ENCODE measurements at places on chromosomes 6 and 20.

DNA sequence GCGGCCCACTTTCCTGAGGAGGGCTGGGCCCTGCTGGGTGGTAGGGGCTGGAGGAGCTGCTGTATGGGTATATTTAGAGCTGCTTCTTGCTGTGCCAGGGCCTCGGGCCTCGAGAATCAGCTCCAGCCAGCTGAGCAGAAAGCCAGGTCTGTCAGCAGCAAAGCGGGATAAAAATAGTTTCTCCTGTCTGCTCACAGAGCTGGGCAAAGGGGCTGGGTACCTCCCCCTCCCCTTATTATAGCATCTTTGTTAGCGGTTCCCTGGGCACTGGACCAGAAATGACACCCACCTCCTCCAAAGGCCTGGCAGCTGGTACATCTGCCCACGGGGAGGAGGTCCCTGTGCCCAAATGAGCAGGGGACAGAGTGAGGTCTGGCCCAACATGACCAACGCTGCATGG, 6.0 kb downstream of the SCRT2 start:
- DNase-seq, result no peak

DNA sequence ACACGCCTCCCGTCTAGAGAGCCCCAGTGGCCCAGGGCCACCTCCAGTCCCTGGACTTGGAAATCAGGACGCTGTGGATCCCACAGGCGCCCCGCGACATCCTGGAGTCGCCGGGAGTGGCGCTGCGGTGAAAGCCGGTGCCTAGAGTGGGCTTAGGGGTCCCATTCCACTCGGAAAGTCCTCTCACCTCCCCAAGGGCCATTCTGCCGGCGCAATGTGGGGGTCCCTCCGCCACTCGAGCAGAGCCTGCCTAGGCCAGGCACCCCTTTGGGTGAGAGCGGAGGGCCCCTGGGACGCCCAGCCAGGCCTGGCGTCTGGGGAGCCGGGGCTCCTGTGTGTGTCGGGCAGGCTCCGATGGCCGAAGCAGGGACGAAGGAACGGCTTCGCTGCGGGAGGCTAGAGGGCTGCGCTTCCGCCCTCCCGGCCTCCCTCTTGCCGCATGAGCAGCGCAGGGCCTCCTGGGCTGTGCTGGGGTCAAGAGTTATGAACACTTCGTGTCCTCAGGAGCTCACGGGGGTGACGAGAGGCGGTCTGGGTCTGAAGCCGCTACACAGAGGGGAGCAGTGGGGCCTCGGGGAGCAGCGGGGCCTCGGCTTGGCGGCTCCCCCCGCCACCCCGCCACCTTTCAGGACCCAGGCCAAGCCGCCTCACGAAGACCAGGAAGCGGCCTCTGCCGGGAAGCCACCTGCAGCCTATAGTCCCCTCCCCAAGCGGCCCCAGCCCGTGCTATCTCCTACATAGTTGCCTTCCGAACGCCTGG, 13.6 kb downstream of the POU3F2 start:
- DNase-seq, result no peak

DNA sequence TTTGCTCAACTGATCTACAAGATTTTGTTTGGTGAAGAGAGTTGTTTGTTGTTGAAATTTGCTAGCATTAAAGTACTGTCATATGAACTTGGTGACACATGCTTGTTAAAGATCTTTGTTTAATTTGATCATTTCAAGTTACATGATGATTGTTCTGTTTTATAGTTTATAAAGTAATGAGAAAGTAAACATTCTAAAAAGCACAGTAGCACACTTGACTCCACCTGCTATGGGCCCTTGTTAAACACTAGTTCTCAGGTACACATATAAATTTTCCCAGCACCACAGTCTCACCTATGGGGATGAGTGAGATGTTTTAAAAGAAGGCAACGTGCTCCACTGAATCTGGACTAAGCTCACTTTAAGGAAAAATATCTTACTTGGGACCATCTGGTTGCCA, 14.1 kb downstream of the MCHR2 start:
- no peak for DNase-seq

DNA sequence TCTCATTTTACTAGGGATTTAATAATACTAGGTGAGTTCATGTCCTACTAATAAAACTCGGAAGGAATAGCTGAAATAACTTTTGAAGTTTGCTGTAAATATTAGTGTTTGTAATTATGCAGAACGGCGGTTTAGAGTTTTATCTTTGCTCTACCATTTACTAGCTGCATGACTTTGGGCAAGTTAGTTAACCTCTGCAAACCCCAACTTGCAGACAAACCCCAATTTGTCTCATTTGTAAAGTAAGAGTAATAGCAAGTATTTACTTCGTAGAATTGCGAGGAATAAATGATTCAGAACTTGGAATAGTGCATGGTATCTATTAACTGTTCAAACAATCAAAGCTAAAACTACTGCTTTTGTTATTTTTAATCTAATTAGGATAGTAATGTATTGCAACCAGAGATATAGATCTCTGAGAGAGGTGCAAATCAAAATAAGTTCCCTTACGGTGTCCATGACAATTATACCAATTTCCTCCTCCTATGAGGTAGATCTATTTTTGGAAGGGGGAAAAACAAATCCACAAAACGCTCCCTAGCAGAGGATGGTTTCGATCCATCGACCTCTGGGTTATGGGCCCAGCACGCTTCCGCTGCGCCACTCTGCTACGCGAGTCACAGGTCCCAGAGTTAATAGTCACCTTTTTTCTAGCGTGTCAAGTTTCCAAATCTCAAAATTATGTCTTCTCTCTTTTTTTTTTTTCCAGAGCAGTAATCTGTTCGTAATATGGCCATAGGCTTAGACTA, 35.1 kb upstream of the BTN3A2 start:
- peak; percentile 40 for DNase-seq

GRCh38 chr6:53382421-53382820, 33.7 kb upstream of the ELOVL5 start:
- no peak for DNase-seq

- DNase-seq, result no peak
These were observed 47.1 kb downstream of the HNF4A start for GRCh38 chr20:44402391-44403193.

All from activated CD4-positive, alpha-beta T cell treated with anti-CD3 and anti-CD28 coated beads for 4 hours (primary cell).